ENCODE measurements at places on chromosomes 16 and 17. TPM values are rescaled to one million over a fixed set of nuclear protein-coding genes. Genes with fewer than 3 reads are reported as not detected.

GRCh38 chr17:78396441-78397337, 18.2 kb downstream of the PGS1 start:
- DNase-seq = no peak

COG8 gene
- total RNA-seq = 68.0 TPM

GRCh38 chr17:8131844-8132441, 8.0 kb upstream of the HES7 start:
- no peak for DNase-seq

NHLRC4 gene
- total RNA-seq = 0.46 TPM

OR2C1 gene
- total RNA-seq = not detected

- DNase-seq = no peak
Measured at GRCh38 chr17:269616-270514, 82.7 kb downstream of the RPH3AL start.

KRTAP3-1 gene
- not detected for total RNA-seq

DNA sequence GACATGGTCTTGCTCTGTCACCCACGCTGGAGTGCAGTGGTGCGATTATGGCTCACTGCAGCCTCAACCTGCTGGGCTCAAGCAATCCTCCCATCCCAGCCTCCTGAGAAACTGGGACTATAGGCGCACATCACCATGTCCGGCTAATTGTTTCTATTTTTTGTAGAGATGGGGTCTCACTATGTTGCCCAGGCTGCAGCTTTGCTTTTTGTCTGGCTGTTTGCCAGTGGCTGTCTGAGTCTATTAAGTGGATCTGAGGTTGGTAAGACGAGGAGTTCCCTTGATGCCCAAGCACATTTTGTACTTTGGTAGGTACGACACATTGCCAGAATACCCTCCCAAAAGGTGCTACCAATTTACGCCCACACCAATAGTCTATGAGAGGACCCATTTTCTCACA, 5.1 kb downstream of the TBX21 start:
- DNase-seq = no peak

MVD gene
- 102 TPM for total RNA-seq
